ENCODE measurements at places on chromosomes 7 and 10.

GRCh38 chr7:47988496-47989386 is 9.3 kb upstream of the HUS1 start:
- DNase-seq = no peak

DNA sequence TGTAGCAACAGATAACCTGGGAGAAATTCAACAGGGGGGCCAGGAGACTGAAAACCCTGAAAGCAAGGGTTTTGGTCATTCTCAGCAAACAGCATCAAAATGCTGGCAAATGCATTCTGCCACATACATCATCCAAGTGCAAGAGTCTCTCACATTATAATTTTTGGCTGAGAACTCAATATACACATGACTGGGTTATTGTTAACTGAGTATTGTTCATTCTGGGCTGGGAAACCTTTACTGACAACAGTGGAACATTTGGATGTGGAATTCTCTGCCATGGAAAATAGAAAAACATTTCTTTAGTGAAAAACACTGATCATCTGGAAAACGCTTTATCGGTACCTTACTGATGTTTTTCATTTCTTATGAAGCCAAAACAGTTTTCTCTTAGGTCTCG is 73.1 kb upstream of the MET start:
- DNase-seq = no peak

GRCh38 chr7:143396182-143396581 is 12.5 kb downstream of the EPHA1 start:
- DNase-seq = no peak

GRCh38 chr10:19800161-19800560 is 16.1 kb upstream of the PLXDC2 start:
- no peak for DNase-seq

DNA sequence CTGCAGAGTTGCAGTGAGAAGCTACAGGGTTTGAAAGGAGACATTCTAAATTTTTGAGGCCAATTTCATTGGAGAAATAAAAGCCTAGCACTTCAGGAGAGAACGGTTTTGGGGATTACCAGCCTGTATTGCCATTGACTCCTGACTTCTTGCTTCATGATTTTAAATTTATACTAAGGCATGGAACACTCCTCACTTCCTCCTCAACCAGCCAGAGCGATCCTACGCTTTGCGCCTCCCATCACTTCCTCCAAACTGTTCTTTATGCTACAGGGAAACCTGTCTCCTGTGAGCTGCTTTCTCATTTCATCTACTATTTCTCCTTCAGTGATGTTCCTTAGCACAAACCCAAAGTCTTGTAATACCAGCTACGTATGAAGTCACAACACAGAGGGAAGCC is 495.1 kb downstream of the SUGCT start:
- DNase-seq = no peak

- no peak for DNase-seq
Measured at GRCh38 chr7:123271231-123271630, 71.5 kb upstream of the SLC13A1 start.

DNA sequence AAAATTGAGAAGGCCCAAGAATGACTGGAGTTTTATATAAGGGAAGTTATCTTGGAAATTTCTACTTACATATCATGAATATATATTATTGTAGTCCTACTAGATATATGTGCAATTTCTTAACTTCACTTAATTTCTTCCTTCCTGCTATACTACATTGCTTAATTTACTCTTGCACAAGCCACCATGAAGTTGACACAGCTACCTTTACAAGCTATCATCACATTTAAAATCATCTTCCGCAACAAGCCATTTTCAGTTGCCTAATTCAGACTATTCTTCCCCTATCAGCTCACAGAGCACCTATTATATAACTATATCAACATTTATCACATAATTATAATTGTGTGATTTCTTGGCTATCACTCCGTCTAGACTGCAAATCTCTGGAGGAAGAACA is 418.4 kb downstream of the PARD3 start:
- DNase-seq = no peak

DNA sequence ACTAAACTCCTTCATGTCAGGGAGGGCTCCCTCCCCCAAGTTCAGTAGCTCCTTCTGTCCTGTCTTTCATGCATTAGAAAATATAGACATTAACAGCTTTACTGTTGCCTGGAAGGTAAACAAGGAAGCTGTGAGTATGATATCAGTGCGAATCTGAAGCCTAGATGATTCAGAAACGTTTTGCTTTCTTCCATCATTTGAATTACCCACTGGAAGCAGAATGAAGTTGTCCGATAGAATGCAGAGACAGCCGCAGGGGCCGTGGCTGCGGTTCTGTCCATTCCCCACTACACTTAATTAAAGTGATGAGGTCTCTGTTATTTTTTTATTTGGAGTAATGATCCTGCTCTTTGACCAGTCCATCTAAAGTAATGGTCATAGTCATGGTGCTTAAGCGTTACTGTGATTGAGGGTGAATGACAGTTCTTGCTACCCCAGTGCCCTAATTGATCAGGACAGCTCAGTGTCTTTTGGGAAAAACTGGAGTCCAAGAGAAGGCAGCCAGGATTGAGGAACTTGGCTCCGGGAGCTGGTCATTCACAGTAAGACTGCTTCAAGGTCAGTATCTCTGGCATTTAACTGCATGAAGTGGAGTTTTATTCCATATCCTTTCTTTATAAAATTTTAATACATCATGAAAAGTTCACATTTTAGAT is 69.9 kb downstream of the PTPRE start:
- DNase-seq = no peak

DNA sequence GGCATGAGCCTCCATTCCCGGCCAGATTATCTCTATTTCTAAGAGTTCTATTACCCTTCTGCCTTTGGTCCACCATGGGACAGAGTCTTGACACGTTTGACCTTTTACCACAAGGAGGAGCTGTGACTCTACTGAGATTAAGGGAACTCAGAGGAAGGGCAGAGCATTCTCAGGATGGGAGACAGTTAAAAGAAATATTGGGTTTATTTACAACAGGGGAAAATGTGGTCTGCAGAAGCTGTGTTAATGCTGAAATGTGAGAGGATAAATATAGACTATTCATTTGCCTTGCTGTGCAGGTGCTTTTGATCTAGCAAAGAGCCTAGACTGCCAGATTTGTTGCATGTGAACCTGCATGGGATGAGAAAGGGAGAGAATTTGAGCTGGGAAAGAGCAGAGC is 45.8 kb upstream of the PRSS58 start:
- DNase-seq = peak; percentile 19

DNA sequence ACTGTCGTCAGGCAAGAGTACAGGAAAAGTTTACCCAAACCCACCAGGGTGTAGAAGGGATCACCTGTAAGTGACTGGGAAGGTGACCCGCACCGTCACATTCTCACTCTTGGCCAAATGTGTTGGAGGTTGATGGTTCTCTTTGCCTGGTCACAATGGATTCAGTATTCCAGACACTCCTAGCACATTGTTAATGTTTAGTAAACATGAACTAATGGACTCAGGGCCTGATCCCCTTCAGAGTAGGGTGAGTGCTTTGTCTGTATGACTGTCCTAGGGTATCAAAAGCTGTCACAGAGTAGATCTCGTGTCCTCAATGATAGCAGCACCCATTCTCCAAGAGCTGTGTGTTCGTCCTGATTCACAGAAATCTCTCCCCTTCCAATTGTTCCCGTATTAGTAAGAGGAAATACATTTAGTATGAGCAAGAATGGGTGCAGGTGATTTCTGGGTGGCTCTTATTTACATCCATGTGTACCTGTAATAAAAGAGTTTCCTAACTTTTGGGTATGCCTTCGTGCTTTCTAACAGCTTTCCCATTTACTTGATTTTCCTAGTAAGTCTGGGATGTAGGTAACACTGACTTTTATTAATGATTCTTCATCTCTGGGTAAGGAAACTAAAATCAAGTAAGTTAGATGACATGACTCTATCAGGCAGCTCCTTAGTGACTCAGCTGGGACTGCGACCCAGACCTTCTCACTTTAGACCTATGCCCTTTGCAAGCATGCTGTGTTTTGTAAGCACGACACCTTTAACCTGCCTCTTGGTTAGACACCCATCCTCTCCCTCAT is 4.7 kb downstream of the EEPD1 start:
- no peak for DNase-seq
